Left hindlimb (tissue), 1 donor: ENCODE measurements at places on chromosomes 6 and 20.

GRCh38 chr6:113361014-113361645 lies 496.0 kb upstream of the MARCKS start:
- DNase-seq: no peak

DNA sequence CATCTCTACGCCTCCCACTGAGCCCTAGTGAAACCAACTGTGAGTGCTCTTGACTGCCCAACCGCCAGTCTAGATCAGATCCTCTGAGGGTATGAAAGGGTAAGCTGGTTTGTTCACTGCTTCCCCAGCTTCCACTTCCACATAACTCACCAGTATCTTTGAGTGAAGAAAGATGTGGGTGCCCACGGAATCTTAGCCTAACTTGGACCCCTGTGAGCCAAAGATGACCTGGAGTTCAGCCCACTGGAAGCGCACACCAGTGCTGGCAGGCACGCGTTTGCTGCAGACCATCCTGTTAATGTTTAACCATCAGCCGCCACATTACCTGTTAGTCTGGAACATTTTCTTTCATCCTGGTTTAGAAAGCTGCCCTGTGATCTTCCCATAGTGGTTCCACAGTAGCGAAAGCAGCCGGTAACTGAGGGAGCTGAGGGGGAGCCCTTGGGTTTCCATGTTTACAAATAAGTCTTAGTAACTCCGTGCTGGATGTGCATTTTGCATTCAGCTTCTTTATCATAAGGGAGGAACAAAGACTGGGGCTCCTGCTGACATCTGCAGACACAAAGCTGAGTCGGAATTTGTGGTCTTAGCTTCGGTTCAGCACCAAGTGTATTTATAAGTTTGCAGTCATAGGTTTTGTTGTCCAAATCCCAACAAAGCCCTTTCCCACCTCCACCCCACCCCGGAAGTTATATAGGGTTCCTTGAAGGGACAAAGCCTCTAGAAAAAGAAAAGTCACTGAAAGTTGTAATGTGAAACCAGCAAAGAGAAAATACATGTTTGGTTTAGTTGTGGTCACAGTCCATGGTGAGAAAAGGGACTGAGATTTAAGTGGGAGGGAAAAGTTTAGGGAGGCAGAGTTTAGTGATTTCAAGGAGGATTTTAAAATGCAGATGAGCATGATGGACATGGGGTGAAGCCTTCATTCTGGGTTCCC lies 71.0 kb downstream of the SSR1 start:
- DNase-seq: no peak

GRCh38 chr6:10219510-10219909 lies 195.4 kb downstream of the TFAP2A start:
- DNase-seq: no peak

DNA sequence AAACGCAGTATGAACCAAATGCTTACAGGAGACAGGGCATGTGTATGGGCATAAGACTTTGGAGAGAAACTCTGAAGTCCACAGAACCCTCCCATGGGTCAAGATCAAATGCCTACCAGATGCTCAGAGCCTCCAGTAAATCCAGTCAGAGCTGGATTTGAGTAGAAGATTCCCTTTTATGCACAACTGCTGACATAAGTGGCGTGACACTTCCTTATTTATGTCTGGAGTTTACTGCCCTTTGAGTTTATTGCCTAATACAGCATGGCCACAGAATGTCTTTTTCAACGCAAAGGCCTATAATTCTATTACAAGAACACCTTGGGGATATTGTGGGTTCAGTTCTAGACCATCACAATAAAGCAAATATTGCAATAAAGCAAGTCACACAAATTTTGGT lies 220.0 kb upstream of the FOXQ1 start:
- DNase-seq: no peak

- no peak for DNase-seq
Observed at GRCh38 chr6:37406726-37407341, 26.2 kb upstream of the CMTR1 start.

- DNase-seq: no peak
Observed at GRCh38 chr6:159062564-159062945, 17.8 kb upstream of the TAGAP start.

- no peak for DNase-seq
Observed at GRCh38 chr6:107616775-107617174, 126.9 kb downstream of the SOBP start.

DNA sequence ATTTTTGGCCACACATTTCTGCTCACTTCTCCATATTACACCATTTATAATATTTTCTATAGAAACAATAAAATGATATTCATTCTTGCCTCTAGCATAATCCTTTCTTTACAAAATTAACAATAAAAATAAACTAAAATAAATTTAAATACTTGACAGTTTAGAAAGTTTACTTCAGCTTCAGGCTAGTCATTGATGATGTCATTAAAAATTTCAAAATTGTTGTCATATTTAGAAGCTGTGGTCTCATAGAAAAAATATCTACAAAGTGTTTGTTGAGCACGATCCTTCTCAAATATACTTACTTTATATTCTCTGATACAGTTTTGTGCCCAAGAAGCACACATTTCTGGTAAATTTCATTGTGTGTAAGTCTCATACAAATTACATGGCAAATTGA lies 717.4 kb upstream of the CITED2 start:
- no peak for DNase-seq

GRCh38 chr6:112665114-112665513 lies 318.0 kb downstream of the RFPL4B start:
- no peak for DNase-seq

DNA sequence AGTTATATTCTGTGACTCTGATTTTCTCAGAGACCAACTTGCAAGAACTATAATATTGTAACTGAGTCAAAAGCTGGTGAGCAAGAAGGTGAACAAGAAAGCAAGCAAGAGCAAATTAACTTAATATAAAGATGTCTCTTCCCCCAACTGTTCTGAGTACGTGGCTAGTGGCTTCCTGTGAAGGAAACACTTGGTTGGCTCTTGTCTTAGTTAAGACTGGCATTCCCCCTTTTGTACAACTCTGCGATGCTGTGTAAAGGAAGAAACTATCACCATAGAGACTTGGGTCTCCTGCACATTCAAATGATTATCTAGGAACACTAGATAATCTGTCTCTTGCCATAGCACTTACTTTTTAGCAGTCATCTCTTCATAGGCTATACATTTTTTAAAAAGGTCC lies 47.3 kb upstream of the TNFAIP3 start:
- DNase-seq: no peak

- no peak for DNase-seq
Observed at GRCh38 chr6:103982574-103982973, 877.1 kb downstream of the HACE1 start.

- no peak for DNase-seq
Observed at GRCh38 chr6:9428421-9429172, 986.3 kb downstream of the TFAP2A start.

GRCh38 chr6:52024451-52025068 lies 62.9 kb downstream of the PKHD1 start:
- DNase-seq: no peak

DNA sequence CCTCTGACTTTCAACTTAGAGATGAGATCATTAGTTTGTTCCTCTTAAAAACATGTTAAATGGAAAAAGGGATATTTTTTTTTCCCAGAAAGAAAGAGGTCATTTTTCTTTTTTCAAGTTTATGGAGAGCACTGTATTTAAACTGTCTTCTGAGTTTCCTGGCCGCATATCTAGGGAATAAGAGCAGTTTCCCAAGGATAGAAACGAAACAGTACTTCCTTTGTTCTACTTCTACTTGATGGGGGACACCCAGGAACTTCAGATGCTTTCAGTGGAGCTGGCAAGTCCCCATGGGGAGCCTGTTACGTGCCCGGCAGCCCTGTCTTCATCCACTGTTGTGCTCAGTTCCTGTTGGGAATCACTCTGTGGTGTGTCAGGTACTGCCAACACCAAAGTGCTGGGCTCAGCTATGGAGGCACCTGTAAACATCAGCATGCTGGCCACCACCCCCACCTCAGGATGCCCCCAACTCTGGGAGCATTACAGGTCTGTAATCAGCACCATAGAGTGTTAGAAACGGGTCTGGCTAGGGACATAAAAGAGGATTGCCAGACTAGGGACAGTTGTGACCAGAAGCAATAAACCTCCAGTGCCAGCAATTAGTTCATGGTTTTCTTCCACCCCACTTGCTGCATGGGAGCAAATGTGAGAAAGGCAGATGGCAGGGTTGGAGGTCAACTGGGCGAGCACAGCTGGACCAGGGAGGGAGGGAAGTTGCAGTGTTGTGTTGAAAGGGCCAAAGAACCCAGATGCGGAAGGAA lies 221.7 kb upstream of the ECI2 start:
- no peak for DNase-seq

DNA sequence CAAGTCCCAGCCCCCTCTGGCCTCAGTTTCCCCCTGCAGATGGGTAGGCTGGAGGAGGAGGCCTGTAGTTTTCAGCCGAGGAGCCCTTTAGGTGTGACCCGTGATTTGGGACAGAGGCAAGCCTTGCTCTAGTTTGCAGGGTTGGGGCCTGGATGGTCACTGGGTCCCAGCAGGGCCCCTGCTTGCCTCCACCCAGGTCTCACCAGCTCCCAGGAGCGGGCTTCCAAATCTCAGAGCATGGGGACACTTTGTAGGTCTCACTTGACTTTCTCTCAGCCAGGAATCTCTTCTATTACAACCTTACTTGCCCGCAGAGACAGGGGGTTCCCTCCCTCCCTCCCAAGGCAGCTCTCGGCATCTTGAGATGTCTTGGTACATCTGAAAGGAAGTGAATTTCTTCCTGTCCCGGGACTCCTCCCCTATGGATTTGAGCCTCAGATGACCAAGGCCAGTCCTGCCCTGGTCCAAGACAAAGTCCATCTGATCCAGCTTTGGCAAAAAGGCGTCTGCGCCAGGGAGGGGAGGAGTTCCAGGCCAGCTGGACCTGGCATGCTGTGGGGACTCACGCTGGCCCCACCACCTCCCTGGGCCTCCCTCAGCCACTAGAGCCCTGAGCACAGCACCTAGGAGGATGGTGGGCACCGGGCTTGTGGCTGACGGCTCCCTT lies 47.4 kb downstream of the SRC start:
- no peak for DNase-seq

DNA sequence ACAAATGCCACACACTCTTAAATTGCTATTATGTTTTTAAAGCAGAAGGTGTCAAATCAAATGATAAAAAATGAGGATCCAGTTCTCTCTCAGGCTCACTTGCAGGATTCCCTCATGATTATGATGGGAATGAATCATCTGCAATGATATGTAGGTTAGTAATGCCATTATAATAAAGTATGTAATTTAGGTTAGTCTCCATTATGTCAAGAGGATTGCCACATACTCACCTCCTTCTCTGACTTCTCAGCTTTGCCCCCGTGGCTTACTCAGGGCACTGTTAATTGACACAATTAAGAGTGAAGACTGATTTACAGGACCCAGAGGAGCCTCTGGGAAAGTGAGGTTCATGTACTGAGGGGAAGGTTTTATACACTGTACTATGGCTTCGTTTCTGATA lies 591.7 kb upstream of the NRSN1 start:
- no peak for DNase-seq

GRCh38 chr6:109182578-109182977 lies 87.3 kb downstream of the CEP57L1 start:
- peak; percentile 52 for DNase-seq

DNA sequence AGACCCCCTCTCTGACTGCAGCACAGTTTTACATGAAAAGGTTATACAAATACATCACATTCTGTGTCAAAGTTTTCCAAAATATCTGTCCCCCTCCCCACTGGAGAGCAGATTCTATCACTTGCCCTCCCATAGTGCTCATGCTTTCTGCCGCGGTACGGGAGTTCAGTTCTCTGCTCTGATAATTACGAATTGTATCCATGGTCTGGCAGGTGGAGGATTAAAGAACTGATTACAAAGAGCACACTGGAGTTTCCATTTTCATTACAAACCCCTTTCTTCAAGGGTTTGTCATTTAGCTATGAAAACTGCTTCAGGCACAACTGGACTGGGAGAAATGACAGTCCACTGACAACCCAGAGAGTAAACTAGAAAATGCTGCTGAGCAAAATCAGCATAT lies 166.0 kb downstream of the PDSS2 start:
- DNase-seq: no peak

- DNase-seq: no peak
Observed at GRCh38 chr20:400454-401275, 7.4 kb upstream of the RBCK1 start.

- peak; percentile 38 for DNase-seq
Observed at GRCh38 chr6:22025468-22026163, 271.2 kb downstream of the PRL start.

GRCh38 chr6:44116641-44117382 lies 10.4 kb downstream of the MRPL14 start:
- DNase-seq: no peak

- DNase-seq: no peak
Observed at GRCh38 chr6:134521116-134521501, 203.2 kb upstream of the SGK1 start.

DNA sequence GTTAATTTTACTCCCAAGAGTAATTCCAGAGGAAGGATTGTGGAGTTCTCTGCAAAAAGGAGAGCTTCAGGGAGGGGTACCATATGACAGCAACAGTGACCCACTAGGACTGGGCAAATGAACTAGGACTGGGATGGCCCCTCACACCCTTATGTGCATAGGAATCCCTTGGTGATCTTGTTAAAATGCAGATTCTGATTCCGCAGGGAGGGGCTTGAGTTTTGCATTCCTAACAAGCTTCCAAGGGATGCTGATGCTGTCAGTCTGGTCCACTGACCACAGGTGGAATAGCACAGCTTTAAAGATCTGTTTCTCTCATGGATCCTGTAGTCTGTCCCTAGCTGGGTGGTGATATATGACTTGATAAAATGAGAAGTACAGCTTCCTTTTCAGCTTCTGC lies 6.3 kb upstream of the FOXA2 start:
- DNase-seq: no peak

DNA sequence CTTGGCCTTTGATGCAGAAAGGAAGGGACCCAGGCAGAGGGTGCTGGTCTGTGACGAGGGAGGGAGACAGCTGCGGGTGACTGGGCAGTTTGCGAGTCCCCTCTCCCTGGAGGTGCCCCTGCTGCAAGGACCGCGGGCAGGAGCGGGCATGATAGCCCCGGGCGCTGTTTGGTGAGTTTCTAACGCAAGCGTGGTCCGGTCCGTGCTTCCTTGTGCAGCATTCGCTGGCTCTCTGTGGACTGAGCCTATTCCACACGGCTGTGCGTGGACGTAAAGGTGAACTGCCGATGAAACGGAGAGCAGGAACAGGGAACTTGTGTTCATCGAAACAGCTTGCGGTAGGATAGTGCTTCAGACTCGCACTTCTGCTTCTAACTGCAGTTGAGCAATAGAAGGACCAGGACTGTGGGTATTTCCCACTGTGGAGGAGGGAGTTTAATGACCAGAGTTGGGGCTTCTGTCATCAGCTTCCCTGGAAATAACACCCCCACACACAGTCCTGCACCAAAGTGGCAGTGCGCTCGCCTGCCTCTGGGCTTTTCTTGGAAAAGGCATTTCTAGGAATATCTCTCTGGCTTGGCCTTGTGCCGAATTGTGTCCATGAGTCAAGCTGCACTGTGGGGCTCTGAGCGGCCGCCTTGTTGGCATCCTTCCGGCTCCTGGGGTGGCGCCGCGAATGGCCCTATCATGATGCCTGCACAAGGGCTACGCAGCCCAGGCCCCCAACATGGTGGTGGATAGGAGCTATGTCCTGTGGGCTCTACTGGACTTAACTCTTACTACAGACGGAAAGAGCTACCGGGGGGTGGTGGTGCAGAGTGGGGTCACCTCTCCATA lies 48.9 kb downstream of the DUSP22 start:
- no peak for DNase-seq
